ENCODE measurements at places on chromosomes 5 and 9.

GRCh38 chr9:135410831-135411473 lies 68.6 kb upstream of the PPP1R26 start:
- no peak overlapping the region for H3K4me3 ChIP-seq
- no peaks in the 10 kb centered on the region for H3K36me3 ChIP-seq
- H3K4me1 ChIP-seq: no peaks in the 10 kb centered on the region
- no peak overlapping the region for H3K27ac ChIP-seq
- H3K27me3 ChIP-seq: peaks cover 4% of the 10 kb centered on the region

DNA sequence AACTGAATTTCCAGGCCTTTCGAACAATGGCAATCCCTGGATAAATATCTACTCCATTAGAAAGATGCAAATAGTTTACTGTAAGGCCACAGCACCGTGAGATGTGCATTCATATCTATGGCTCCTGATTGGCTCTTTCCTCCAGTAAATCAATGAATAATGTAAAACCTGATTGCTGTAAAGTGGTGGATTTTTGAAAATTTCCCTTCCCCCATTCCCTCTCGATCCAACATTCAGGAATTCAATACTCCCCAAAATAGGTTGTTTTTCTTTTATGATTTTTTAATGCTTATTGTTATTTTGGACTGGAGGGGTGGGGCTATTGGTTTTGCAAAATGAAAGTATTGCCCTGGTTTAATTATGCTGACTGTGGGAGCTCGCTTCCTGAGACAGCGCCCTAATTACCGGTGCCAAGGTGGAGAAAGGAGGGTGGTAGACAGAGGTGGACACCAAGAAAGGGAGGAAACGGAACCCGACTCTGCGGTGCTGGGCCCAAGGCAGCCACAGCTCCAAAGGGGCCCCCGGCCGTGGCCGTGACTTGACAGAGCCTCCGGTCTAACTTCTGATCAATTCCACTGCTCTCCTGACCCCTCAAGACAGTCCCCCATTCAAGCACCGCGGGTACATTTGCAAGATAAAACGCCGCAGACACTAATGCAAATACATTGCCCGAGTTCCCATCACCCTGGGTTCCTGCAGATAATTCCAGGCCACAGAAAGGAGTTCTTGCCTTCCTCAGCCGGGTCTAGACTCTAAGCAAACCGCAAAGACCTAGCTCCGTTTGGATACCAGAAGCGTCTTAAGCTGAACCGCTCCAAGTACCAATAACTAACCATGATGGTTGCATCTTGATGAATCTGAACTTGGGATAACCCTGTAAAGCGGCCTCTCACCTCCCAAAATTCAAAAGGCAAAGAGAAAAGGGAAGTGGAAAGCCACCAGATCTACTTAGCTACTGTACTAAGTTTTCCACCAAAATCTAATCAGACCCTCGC lies 211.2 kb downstream of the MEF2C start:
- peaks cover 91% of the 10 kb centered on the region for H3K27me3 ChIP-seq
- H3K36me3 ChIP-seq: peaks cover 7% of the 10 kb centered on the region
- H3K27ac ChIP-seq: peak overlapping the region; percentile 3
- no peak for DNase-seq
- peak overlapping the region; percentile 93 for H3K4me3 ChIP-seq

DNA sequence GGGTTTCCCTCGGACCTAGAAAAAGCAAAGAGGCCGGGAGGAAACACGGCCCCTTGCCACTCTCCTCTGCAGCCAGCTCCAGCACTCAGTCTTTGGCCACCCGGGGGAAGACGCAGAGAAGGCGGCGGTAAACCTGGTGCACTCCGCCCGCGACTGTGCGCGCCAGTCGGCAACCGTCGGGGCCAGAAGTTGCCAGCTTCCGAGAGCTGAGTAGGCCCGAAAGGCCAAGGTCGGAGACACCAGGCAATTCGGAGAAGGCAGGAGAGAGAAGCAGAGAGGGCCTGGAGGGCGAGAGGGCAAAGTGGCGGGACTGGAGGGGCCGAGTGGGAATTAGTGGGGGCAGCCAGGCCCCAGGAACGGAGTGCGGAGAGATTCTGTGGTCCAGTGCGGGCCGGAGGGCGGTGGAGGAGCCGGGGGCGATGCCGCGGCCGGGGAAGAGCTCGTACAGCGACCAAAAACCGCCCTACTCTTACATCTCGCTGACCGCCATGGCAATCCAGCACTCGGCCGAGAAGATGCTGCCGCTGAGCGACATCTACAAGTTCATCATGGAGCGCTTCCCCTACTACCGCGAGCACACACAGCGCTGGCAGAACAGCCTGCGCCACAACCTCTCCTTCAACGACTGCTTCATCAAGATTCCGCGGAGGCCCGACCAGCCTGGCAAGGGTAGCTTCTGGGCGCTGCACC lies at the start of gene FOXB2:
TSS of gene FOXB2 (plus strand) at position 420 of the 690 bp plus-strand sequence. CDS start at position 420, 0 bp downstream.
- H3K27me3 ChIP-seq: peaks cover 100% of the 10 kb centered on the region
- H3K4me3 ChIP-seq: peak within 1 kb of the TSS; percentile 65
- peak; percentile 6 for DNase-seq
- no peaks in the 10 kb centered on the region for H3K36me3 ChIP-seq

DNA sequence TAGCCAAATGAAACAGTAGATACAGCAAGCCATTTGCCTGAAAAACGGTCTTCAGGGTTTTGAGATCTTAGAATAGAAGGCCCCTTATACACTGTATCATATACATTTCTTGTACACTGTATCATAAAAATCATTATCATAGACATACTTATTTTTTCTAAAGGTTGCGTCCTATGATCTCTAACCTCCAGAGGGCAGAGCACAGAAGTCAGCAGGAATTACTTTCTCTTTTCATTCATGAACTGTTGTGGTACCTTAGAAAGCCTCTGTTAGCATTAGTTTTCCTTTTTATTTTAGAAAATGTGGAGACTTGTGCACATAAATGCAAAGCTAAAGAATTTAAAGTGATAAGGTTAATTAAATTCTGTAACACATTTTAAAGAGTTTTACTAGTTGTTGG lies 115.4 kb downstream of the OXCT1 start:
- H3K4me3 ChIP-seq: no peak overlapping the region
- H3K27ac ChIP-seq: no peak overlapping the region
- no peaks in the 10 kb centered on the region for H3K27me3 ChIP-seq
- H3K36me3 ChIP-seq: peaks cover 10% of the 10 kb centered on the region
- H3K4me1 ChIP-seq: peaks cover 4% of the 10 kb centered on the region
- no peak for DNase-seq

- no peak overlapping the region for H3K4me3 ChIP-seq
- no peaks in the 10 kb centered on the region for H3K27me3 ChIP-seq
- no peak for DNase-seq
Measured at GRCh38 chr5:24539613-24540012, 105.2 kb downstream of the CDH10 start.

DNA sequence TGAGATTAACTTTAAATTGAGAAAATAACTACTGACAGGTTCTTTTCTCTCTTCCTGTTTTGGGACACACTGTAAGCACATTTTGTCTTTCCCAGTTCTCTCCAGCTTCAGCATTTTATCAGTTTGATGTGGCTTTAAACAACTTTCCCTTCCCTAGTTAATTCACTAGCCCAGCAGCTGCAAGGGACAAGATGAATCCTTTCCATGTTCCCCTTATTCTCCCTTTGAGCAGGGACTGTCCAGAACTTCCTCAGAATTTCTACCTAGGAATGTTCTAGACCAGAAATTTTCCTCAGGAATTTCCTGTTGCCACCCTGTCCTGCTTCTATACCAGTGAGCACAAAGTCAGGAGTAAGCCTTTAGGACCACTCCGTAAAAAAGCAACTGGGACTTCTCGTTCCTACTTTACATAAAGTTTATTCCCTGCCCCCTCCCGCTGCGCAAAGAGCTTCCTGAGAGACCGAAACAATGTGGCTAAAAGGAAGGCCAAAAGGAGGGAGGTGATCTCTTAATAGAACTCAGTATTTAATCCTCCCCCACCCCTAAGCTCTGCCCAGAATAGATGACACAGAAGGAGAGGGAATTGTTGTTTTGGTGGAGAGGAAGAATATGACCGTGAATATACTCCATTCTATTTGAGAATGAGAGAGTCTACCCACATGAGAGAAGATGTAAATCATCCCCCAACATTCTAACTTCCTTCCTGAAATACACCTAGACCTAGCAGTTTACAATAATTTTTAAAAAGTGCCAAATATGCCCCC lies 61.9 kb downstream of the GLIS3 start:
- no peak for DNase-seq
- no peak overlapping the region for H3K4me3 ChIP-seq
- H3K27ac ChIP-seq: no peak overlapping the region
- peaks cover 25% of the 10 kb centered on the region for H3K4me1 ChIP-seq
- H3K27me3 ChIP-seq: no peaks in the 10 kb centered on the region

DNA sequence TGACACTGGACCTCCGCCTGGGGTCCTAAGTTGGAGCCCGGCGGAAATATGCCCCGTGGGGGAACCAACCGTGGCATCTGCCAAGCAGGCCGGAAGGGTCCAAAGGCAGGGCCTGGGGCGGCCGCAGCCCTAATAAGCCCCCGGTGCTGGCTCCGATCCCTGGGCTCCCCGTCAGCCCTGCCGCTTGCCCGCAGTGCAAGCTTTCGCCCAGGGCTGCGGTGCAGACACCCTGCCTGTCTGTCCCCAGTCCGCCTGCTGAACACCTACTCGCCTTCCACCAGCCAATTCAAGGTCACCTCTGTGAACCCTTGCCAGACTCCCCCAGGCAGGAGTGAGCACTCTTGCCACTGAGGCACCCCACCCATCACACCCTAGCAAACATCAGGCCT lies 502 bp upstream of the PTGR1 start:
- no peak for DNase-seq
- H3K36me3 ChIP-seq: no peaks in the 10 kb centered on the region
- H3K4me1 ChIP-seq: peaks cover 34% of the 10 kb centered on the region
- H3K27ac ChIP-seq: no peak overlapping the region

GRCh38 chr9:125100822-125101221 lies 42.5 kb downstream of the SCAI start:
- no peak for DNase-seq
- peaks cover 5% of the 10 kb centered on the region for H3K36me3 ChIP-seq
- H3K27ac ChIP-seq: no peak overlapping the region
- no peaks in the 10 kb centered on the region for H3K27me3 ChIP-seq

All from neural crest cell (in vitro differentiated cells).